Caco-2 (cell line): ENCODE measurements at places on chromosomes 3 and 15. TPM values are rescaled to one million over a fixed set of nuclear protein-coding genes. Genes with fewer than 3 reads are reported as not detected.

CIB1 gene
- total RNA-seq: 37.7 and 44.5 TPM in 2 replicates

TMEM39A gene
- 50.7 and 52.1 TPM in 2 replicates for total RNA-seq

TLNRD1 gene
- total RNA-seq: 13.7 and 13.8 TPM in 2 replicates

ARHGAP11A gene
- total RNA-seq: 112 and 126 TPM in 2 replicates

OTOL1 gene
- not detected in 2 replicates for total RNA-seq

DNASE1L3 gene
- 0.27 TPM in 1 of 2 replicates, not detected in the other for total RNA-seq

ANKRD63 gene
- 0.28 and 0.79 TPM in 2 replicates for total RNA-seq

RTP3 gene
- not detected in 2 replicates for total RNA-seq

DNA sequence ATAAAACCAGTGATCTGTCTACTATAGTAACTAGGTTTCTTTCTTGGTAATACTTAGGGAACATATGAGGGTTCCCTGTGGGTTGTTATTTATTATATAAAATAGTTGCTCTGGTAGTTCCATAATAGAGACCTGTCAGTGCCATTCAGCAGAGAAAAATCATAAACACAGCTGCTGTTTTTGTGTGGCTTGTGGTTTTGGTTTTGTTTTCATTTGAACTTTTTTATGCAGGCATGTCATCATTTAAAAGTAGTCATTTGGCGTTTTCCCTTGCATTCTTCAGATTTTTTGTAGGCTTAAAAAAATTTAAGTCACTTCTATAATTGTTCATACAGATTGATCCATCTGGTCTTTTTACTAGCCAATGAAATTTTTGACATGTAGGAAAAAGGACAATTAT lies 47.9 kb downstream of the PIK3CA start:
- H3K27ac ChIP-seq: no peak overlapping the region
- H3K4me3 ChIP-seq: no peak overlapping the region
- no peak for DNase-seq
- no peaks in the 10 kb centered on the region for H3K36me3 ChIP-seq
- H3K27me3 ChIP-seq: no peaks in the 10 kb centered on the region

DNA sequence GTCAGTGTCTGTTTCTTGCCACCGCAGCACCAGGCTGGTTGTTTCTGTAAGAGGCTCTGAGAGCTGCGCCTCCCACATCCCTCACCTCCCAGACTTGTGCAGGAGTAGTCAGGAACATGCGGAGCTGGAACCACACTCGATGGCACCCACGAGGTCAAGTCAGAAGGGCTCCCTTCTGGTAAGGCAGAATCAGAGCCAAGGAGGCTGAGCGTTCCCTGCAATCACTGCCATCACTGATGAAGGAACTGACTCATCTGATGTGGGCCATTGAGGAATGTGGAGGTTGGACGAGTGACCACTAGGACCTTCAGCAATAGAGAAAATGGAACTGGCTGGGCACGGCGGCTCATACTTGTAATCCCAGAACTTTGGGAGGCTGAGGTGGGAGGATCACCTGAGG lies 35.7 kb upstream of the BLM start:
- no peak for DNase-seq
- H3K4me1 ChIP-seq: no peaks in the 10 kb centered on the region
- no peaks in the 10 kb centered on the region for H3K27me3 ChIP-seq

- no peaks in the 10 kb centered on the region for H3K36me3 ChIP-seq
- no peaks in the 10 kb centered on the region for H3K27me3 ChIP-seq
- peaks cover 2% of the 10 kb centered on the region; the same call in 1 of the 2 replicates for H3K4me1 ChIP-seq
- no peak overlapping the region for H3K27ac ChIP-seq
- no peak overlapping the region for H3K4me3 ChIP-seq
Measured at GRCh38 chr15:53522991-53523390, 236.5 kb downstream of the WDR72 start.

DNA sequence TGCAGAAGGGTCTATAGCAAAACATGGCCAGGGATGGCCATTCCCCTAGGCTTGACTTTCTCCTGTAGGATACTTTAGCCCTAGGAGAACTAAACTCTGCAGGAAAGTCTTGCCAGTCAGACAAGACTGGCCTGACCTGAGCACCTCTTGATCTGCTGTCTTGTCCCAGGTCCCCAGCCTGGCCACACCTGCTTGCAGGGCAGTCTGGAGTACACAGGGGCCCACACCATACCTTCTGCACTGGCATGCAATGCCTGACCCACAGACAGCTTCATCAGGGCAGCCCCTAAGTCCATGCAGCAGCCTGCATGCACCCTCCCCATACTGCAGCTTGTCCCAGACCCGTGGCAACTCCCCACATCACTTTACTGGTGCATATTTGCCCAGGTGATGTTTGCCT lies 204.6 kb downstream of the LRRC3B start:
- H3K4me3 ChIP-seq: no peak overlapping the region
- H3K27me3 ChIP-seq: no peaks in the 10 kb centered on the region
- DNase-seq: no peak
- H3K36me3 ChIP-seq: no peaks in the 10 kb centered on the region
- H3K4me1 ChIP-seq: no peaks in the 10 kb centered on the region

- H3K36me3 ChIP-seq: no peaks in the 10 kb centered on the region
- H3K4me3 ChIP-seq: no peak overlapping the region
- no peak for DNase-seq
- no peaks in the 10 kb centered on the region for H3K27me3 ChIP-seq
- H3K4me1 ChIP-seq: no peaks in the 10 kb centered on the region
- H3K27ac ChIP-seq: no peak overlapping the region
Measured at GRCh38 chr3:81579744-81580143, 181.7 kb downstream of the GBE1 start.

GRCh38 chr15:62658498-62658897 lies 384.0 kb upstream of the TPM1 start:
- H3K27me3 ChIP-seq: no peaks in the 10 kb centered on the region
- DNase-seq: no peak
- H3K36me3 ChIP-seq: peaks cover 1% of the 10 kb centered on the region
- no peak overlapping the region for H3K27ac ChIP-seq
- H3K4me3 ChIP-seq: no peak overlapping the region

- DNase-seq: no peak
- no peak overlapping the region for H3K4me3 ChIP-seq
- H3K27ac ChIP-seq: no peak overlapping the region
- no peaks in the 10 kb centered on the region for H3K27me3 ChIP-seq
Measured at GRCh38 chr3:148344521-148344920, 353.2 kb upstream of the AGTR1 start.

GRCh38 chr3:3064297-3064696 lies 45.9 kb downstream of the IL5RA start:
- no peak overlapping the region for H3K27ac ChIP-seq
- no peaks in the 10 kb centered on the region for H3K36me3 ChIP-seq
- no peak for DNase-seq

DNA sequence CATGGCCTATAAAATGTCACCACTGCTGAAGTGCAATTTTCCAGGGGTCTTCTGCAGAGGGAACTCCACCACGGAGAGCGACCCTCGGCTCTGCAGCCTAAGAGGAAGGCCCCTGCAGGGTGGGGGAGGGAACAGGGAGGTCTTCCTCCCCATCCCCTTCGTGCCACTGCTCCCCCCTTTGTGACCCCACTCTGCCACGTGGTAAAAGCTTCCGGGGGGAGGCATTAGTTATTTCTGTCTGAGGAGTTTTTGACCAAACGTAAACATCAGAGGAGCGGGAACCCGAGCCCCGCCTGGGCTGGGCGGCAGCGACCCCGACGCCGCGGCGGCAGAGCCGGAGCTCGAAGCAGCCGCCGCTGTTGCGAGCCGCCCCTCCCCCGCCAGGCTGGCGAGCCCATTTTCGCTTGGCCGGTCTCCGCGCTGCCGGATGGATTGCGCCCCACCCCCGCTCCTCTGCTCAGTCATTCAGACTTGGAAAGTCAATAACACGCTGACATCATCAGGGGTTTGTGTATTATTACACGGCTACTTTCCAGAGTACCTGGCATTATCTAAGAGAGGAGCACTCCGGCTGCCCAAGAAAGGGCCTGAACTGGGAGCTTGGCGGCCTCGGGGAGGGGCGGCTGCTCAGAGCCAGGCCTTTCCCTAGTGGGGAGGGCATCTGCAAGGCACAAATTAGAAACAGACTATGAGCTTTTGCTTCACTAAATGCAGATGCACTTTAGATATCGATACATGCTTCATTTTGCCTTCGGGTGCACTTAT lies 162.5 kb upstream of the TBL1XR1 start:
- H3K27ac ChIP-seq: peak overlapping the region; percentile 89
- H3K36me3 ChIP-seq: no peaks in the 10 kb centered on the region
- peaks cover 39% of the 10 kb centered on the region for H3K4me1 ChIP-seq
- DNase-seq: peak; percentile 97
- no peaks in the 10 kb centered on the region for H3K27me3 ChIP-seq
- H3K4me3 ChIP-seq: peak overlapping the region; percentile 39

DNA sequence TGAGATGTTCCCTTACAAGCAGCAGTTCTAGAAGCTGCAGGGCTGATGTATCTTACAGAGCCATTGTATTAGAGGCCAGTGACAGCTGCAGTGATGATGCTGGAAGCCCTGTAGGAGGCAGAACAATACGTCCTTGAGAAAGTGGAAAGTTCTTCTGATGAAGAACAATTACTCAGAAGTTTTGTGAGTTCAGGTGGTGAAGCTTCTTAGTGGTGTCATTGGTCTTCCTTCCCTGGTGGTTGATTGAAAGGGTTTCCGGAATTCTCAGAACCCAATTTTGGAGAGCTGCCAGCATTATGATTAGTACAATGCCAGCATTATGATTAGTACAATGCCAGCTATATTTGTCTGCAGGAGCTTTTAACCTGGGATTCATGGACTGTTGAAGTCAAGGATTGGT lies 356.4 kb downstream of the MFSD1 start:
- H3K27ac ChIP-seq: no peak overlapping the region
- no peak overlapping the region for H3K4me3 ChIP-seq
- no peaks in the 10 kb centered on the region; the same call in 1 of the 2 replicates for H3K27me3 ChIP-seq
- H3K4me1 ChIP-seq: no peaks in the 10 kb centered on the region
- no peak for DNase-seq

DNA sequence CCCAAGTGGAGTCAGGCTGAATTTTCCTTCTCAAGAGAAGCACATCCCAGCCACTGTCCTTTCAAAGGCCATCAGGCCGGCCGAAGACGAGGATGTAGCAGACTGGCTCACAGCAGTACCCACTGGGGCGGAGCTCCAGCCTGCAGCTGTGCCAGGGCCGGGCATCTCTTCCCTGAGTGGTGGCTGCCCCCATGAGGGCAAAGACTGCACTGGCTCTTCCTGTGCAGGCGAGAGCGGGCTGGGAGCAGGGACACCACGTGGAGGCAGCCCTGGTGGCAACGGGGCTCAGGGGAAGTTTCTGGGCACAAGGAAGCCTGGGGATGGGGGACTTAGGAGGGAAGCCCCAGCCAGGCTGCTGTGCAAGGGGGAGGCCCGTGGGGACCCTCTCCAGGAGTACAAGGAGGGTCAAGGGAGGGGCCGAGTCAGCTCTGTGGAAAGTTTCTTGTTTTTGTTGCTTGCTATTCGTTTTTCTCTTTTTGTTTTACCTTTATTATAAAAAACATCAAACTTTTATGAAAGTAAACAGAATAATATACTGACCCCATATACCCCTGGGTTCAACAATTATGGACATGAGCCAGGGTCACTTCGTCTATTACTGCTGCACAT lies 66.1 kb downstream of the RPN1 start:
- DNase-seq: peak; percentile 39
- H3K4me1 ChIP-seq: peaks cover 4% of the 10 kb centered on the region; the same call in 1 of the 2 replicates
- no peak overlapping the region for H3K4me3 ChIP-seq
- H3K27ac ChIP-seq: no peak overlapping the region

DNA sequence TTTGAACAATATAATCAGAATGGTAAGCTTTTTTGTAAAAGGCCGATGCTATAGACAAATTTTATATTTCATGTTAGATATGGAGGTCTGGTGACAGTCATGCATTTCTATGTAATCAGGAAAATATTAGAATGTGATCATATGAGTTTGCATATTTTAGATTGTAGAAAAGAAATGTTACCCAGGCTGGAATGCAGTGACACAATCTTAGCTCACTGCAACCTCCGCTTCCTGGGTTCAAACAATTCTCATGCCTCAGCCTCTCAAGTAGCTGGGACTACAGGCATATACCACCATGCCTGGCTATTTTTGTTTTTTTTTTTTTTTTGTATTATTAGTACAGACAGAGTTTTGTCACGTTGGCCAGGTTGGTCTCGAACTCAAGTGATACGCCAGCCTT lies 152.0 kb downstream of the LMLN start:
- H3K4me3 ChIP-seq: no peak overlapping the region
- no peak for DNase-seq
- no peaks in the 10 kb centered on the region for H3K36me3 ChIP-seq
- H3K27me3 ChIP-seq: no peaks in the 10 kb centered on the region; the same call in 1 of the 2 replicates
- no peaks in the 10 kb centered on the region for H3K4me1 ChIP-seq
